ENCODE measurements at places on chromosomes 1 and 21. TPM values are rescaled to one million over a fixed set of nuclear protein-coding genes. Genes with fewer than 3 reads are reported as not detected.

DNA sequence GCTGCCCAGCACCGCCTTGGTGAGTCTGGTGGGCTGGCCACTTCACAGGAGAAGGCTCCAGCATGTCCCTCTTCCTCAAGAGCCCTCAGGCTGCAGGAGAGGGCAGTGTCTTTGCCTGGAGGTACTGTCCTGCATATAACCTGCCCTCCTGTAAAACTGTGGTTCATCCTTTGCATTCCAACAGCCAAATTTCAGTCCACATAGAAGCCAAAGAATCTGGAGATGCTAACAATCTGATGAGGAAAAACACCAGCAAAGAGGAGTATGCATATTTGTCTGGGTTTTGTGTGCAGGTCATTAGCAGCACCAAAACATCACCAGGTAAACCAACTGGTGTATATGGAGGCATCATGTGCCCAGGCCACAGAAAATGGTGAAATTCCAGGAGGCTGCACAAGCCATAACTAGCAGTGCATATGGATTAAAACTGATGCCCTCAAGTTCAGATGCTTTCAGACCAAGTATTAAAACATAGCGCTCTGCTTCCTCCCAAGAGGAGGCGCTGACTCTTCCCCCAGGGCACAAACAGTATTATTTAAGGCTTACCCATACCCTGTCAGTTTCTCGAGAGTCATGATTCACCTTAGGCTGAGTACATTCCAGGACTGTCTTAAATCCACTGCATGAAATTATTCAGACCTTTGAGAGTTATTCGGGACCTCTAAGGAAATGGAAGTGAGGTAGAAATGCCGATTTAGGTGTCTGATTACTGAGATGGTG, 150.5 kb upstream of the COA6 start:
- no peak for DNase-seq

GRCh38 chr21:42878678-42878992, 704 bp downstream of the WDR4 start:
- DNase-seq, result no peak

- no peak for DNase-seq
Observed at GRCh38 chr1:42960122-42960390, 1.4 kb upstream of the SLC2A1 start.

DNA sequence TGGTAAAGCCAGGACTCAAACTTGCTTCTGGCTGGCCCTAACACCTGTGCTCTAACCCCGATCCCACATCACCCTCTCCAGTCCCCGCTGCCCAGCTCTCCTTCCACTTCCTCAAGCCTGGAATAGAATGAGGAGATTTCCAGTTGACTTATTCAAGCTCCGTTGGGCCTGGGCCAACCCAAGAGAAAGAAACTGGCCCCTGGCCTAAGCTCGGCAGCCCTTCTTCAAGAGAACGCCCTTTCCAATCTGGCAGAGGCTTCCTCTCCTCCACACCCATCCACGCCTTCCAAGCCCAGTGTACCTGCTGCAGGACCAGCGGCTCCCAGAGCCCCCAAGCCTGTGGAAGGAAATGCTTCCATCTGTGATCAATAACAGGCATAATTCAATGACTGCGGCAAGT, 51.9 kb downstream of the LRRN2 start:
- DNase-seq, result peak; percentile 33

POU3F1 gene
- 0.11 TPM for total RNA-seq

DNA sequence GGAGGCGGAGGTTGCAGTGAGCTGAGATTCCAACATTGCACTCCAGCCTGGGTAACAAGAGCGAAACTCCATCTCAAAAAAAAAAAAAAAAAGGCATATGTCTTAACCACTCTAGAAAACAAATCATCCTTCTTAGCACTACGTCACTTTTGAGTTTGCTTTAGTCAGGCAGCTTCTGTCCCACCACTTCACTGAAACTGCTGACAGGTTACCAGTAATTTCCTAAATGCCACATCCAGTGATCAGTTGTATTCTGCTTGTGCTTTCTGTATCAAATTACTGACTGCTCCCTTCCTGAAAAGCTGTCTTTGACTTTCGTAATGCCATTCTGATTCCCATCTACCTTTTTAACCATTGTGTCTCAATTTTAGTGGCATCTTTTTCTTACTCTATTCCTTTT, 21.7 kb downstream of the RCOR3 start:
- no peak for DNase-seq

- DNase-seq, result no peak
Observed at GRCh38 chr1:154931940-154932487, 4.5 kb downstream of the PMVK start.

ATP5PB gene
- 671 TPM for total RNA-seq

DNA sequence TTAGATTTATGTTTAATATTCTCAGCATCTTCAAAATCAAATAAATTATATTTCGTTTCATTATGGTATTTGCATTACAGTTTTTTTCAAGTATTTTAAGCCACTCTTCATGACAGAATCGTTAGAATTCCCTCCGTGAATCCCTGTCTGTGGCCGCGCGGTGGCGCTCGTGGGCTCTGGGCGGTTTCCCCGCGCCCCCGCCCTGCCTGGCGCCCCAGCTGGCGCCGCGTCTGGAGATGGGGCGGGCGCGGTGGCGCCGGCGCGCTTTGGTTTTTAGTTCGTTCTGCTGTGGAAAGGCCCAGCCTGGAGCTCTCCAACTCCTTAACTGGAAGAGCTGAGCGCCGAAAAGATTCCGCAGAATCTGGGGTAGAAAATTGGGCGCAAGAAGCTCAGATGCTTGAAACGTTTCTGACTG, 25.7 kb downstream of the PRMT2 start:
- peak; percentile 60 for DNase-seq

- DNase-seq, result no peak
Observed at GRCh38 chr1:63779338-63780211, 5.8 kb downstream of the ROR1 start.

GRCh38 chr1:5685446-5686040, 306.7 kb downstream of the NPHP4 start:
- no peak for DNase-seq

C1orf74 gene
- total RNA-seq, result 1.9 TPM

Data from left ventricle myocardium inferior (tissue), 1 donor.